ENCODE measurements at places on chromosomes 3 and 15.

GRCh38 chr15:33330931-33331330 is 20.2 kb downstream of the RYR3 start:
- no peak for DNase-seq

DNA sequence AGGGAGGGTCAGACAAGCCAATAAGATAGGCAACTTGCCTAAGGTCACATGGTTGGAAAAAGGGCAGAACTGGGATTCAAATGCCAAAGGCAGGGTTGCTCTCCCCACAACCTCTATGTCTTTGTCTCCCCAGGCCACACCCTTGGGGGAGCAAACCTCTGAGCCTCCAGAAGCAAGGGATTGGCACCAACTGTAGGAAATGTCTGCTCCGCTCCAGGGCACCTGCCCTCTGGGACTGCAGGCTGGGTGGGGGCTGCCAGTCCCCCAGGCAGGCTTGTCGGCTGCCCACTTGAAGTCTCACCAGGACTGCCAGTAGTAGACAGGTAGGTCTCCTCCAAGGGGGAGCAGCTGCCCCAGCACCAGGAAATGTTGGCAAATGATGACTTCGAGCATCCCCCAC is 2.0 kb downstream of the FAM3D start:
- no peak for DNase-seq

DNA sequence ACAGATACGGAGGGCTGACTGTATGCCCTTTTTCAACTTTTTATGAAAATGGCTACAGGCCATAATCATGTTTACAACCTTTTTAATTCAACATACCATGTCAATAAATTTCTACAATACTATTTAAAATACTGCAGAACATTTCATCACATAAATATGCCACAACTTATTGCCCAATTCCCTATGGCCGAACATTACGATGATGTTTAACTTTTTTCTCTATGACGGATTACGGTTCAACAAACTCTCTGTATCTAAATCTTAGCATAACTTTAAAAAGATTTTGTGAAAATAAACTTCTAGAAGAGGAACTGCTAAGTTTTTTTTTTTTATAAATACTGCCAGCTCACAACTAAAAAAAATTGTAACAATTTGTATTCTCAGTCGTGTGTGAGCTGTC is 220.4 kb downstream of the OSBPL10 start:
- no peak for DNase-seq

DNA sequence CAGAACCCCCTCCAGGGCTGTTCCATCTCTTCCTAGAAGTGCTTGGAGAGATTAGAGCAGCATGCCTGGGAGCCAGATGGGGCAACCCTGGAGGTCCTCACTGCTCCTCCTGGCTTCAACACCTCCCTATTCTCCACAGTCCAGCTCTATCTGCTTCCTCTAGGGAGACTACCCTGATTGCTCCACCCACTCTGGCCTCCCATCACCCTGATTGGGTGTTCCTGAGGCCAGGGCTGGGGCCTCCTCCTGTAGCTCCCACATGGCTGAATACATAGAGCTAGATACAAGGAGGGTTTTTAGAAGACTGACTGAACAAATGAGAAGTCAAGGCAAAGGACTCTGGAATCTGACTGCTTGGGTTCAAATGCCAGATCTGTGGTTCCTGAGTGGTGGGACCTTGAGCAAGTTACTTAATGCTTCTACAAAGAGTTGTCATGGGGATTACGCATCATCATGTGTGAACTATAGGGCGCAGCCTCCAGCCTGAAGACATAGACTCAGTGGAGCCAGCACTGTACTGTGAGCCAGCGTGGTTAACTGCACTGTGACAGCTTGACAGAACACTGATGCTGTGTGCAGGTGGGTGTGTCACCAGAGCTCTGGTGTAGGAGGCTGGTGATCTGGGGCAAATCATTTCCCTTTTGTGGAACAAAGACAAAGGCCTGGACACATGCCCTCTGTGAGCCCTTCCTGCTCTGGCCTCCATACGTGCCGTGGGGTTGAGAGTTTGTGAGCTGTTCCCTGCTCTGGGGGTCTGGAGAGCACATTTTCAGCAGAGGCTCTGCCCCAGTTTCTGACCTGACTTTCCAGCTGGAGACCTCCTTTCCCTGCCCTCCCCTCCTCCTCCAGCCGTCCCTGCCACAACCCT is 74.8 kb downstream of the SCN5A start:
- DNase-seq = no peak

- no peak for DNase-seq
Observed at GRCh38 chr3:20405231-20405630, 219.2 kb upstream of the SGO1 start.

GRCh38 chr15:90436952-90437351 is 48.9 kb downstream of the IQGAP1 start:
- DNase-seq = no peak

- DNase-seq = no peak
Observed at GRCh38 chr15:40772014-40772413, 2.2 kb downstream of the C15orf62 start.

- DNase-seq = no peak
Observed at GRCh38 chr15:91968610-91969009, 115.1 kb downstream of the SLCO3A1 start.

DNA sequence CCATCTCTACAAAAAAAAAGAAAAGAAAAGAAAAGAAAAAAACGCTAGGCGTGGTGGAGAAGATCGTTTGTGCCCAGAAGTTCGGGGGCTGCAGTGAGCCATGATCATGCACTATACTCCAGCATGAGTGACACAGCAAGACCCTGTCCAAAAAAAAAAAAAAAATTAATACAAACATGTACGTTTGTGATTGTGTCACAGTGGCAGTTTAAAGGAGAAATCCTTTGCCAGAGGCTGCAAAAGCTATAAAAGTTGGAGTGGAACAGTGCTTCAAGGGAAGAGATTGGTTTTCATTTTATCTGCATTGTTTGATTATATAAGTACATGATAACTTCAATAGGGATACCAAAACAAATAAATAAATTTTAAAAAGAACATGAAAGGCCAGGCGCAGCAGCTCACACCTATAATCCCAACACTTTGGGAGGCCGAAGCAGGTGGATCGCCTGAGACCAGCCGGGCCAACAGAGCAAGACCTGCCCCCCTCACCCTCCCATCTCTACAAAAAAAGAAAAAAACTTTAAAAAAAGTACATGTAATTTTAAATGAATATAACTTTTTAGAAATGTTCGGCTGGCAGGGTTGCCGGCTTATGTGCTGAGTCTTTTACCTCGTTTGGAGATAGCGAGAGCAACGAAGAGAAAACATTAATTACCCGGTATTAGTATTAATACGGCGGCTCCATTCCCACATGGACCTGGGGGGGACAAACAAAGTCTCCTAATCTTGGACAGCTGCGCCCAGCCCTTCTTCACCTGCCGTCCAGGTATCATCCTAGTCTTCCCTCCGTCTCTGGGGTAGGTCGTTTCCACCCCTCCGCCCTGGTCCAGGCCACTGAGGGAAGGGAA is 573 bp upstream of the DIS3L start:
- no peak for DNase-seq

DNA sequence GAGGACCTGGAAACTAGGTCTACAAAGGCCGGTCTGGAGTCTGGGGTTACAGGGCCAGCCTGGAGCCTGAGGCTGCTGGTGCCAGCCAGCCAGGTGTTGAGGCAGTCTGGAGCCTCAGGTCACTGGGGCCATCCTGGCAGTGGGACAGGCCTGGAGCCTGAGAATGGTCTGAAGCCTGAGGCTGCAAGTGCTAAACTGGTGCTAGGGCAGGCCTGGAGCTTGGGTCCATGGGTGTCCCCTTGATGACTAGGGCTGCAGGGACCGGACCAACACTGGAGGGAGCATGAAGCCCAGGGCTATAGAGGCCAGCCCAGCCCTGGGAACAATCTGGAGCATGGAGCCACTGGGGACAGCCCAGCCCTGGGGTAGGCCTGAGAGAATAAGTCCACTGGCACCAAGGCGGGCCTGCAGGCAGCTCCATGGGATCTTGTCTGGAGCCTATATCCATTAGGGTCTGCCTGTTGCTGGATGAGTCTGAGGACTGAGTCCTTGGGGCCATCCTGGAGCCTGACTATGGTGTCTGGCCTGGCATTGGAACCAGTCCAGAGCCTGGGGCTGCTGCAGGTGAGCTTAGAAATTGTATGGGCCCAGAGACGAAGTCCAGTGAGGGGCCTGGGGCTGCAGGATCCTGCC is 101.9 kb downstream of the GLDN start:
- DNase-seq = no peak

- DNase-seq = peak; percentile 21
Observed at GRCh38 chr15:94412979-94413746, 181.8 kb downstream of the MCTP2 start.
